Stimulated activated CD8-positive, alpha-beta memory T cell treated with anti-CD3 and anti-CD28 coated beads, Interleukin-15, amount 100 ng/mL, for 1 hour (primary cell): ENCODE measurements at places on chromosomes 16 and 17.
A peak's percentile ranks its signal among the peaks of the same experiment; 100 is the strongest.

DNA sequence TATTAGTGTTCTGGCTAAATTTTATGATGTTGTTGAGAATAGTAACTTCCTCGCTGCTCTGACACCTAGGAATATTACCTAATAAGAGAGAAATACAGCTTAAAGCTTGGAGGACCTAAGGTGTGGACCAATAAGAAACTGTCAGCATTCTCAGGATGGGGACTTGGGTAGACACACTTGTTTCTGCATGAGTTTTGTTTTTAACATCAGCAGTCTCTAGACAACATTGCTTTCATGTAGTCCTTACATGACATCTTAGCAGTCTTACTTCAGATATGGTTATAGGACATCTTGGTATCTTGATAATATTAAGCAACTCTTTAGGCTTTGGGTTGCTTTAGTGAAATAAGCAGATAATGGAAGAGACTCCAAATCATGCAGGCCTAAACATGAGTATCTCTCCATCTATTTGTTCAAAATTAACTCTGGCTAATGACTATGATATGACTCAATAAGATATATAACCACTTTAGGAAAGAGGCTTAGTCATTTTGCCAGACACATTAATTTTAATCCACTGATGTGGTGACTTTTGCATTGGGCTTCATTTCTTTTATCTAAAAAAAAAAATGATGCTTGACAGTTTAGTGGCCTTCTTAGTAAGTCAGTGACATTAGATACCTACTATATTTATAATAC lies 84.5 kb downstream of the WNT3 start:
- no peak for DNase-seq

DNA sequence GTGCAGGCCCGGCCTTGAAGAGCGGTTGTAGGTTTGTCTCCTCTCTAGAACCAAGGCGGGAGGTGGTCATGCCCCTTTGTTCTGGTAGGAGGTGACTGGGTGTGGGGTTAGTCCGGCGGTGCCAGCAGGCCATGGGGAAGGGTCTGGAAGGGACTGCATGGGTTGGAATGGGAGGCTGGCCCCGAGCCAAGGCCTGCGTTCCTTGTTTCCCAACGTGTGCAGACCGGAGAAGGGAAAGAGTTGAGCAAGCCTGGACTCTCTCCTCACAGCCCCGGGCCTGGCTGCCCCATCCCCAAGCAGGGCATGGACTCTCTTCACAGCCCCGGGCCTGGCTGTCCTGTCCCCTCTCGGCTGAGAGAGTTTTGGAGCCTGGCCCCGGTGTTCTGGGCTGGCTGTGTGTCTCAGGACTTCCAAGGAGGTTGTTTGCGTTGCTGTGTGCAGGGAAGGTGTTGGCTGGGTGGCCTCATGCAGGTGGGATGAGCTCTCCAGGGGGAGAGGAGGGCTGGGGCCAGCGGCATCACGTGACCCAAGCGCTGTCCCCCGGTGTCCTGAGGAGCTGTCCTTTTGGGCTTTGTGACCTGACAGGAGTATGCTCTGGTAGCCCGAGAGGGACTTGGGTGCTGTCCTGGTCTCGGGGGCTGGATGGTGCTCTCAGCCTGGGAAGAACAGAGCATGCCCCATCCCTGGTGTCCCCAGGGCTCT lies 2.6 kb downstream of the CACNA1H start:
- DNase-seq: no peak

GRCh38 chr17:31489295-31490018 lies 98.0 kb downstream of the RAB11FIP4 start:
- DNase-seq: no peak

GRCh38 chr16:70737377-70738082 lies 51.7 kb upstream of the MTSS2 start:
- DNase-seq: peak; percentile 24

DNA sequence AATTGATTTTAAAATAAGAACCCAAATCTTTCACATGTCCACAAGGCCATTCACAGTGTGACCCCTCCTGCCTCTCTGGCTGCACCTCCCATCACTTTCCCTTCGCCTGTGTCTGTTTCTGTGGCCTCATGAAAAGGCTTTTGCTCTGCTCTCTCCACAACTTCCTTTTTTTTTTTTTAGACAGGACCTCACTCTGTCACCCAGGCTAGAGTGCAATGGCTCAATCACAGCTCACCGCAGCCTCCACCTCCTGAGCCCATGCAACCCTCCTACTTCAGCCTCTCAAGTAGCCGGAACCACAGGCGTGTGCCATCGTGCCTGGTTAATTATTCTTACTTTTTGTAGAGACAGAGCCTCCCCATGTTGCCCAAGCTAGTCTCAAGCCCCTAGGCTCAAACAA lies 197.1 kb downstream of the ABCC12 start:
- DNase-seq: no peak

GRCh38 chr17:31931756-31932155 lies 5.1 kb upstream of the SUZ12 start:
- no peak for DNase-seq

- no peak for DNase-seq
Observed at GRCh38 chr16:20042848-20043247, 30.8 kb downstream of the GPR139 start.

GRCh38 chr16:243348-243747 lies 8.7 kb downstream of the FAM234A start:
- DNase-seq: no peak
